ENCODE measurements at places on chromosomes 5 and 9.

DNA sequence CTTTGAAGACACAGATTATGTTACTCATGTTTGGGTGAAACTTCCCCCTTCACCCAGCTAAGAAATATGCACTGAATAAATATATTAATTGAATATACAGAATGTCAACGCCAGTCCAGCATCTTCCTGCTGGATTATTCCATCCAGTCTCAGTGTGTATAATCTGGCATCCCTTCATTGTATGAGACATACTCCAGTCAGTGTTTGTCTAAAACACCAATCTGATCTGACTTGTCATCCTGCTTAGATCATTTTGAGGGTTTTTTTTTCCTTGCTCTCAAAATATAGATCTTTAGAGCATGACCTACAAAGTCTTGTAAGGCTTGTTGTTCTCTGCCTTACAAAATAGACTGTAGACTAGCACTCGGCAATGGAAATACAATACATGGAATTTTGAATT is 195.1 kb downstream of the SMARCA2 start:
- H3K4me1 ChIP-seq: no peaks in the 10 kb centered on the region
- H3K4me3 ChIP-seq: no peak overlapping the region
- no peaks in the 10 kb centered on the region for H3K27me3 ChIP-seq

DNA sequence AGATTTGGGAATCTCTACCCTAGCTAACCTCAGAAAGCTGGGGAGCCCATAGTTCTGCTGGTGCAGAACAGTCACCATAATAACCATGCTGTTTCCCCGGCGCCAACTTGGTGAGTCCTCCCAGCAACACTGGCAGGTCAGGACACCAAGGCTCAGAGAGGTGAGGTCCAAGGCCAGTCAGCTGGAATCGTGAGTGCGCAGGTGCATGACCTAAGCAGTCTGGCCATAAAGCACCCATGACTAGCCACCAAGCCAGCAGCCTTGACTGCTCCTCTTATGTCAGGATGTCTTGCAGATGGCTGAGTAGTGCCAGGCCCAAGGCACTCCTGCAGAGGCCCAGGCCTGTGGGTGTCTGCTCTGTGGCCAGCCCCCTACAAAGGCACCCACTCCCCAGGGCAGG is 2.6 kb downstream of the RNF44 start:
- H3K4me1 ChIP-seq: peaks cover 54% of the 10 kb centered on the region
- peak overlapping the region; percentile 81 for H3K4me3 ChIP-seq
- peak overlapping the region; percentile 96 for H3K27ac ChIP-seq
- peaks cover 28% of the 10 kb centered on the region for H3K36me3 ChIP-seq
- no peak for DNase-seq

DNA sequence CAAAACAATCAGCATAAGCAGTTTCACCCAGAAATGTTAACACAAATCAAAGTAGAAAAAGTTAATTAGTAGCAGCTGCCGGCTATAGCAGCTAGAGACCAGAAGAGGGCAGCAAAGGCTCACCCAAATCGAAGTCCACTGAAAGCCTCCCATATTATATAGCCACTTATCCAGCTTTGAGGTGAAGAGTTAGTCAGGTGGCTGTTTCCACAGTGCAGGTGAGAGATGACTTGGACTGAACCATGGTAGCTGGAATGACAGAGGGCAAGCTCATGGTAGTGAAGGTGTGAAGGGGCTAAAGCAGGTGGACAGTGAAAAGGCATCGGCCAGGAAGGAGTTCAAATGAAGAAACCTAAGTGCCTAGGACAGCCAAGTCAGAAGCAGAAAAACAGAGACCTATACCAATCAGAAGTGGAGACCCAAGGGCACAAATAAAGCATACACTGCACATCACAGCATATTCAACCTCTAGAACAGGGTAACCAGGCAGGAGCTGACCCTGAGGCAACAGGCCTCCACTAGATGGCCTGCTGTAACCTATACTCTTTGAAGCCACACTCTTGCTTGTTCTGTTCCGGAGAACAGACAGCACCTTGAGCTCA is 7.2 kb upstream of the RNF38 start:
- H3K36me3 ChIP-seq: no peaks in the 10 kb centered on the region
- H3K27me3 ChIP-seq: no peaks in the 10 kb centered on the region
- H3K4me1 ChIP-seq: peaks cover 4% of the 10 kb centered on the region
- H3K4me3 ChIP-seq: no peak overlapping the region
- DNase-seq: no peak
- H3K27ac ChIP-seq: no peak overlapping the region

DNA sequence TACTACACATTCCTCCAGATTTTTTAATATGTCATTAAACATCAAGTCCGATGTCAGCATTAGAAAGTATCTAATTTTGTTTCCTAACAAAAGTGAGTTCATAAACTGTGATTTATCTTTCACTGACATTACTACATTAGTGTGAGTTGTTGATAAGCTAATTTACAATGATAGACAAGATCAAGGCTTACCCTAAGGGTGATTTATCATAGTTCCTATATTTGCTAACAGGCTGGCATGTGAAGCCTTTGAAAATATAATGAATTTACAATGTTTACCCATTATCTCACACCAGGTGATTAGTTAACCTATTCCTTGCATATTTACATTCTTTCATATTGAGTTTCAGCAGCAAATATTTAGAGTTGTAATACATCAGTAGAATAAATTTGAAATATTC is 1096.9 kb upstream of the NUDT12 start:
- H3K36me3 ChIP-seq: no peaks in the 10 kb centered on the region
- H3K4me1 ChIP-seq: no peaks in the 10 kb centered on the region
- H3K27ac ChIP-seq: no peak overlapping the region
- DNase-seq: no peak
- no peak overlapping the region for H3K4me3 ChIP-seq
- no peaks in the 10 kb centered on the region for H3K27me3 ChIP-seq

- DNase-seq: no peak
- H3K4me3 ChIP-seq: no peak overlapping the region
- H3K27me3 ChIP-seq: no peaks in the 10 kb centered on the region
- peaks cover 22% of the 10 kb centered on the region for H3K36me3 ChIP-seq
- H3K4me1 ChIP-seq: peaks cover 11% of the 10 kb centered on the region
These were observed 23.1 kb upstream of the CATSPER3 start for GRCh38 chr5:134944630-134945029.

DNA sequence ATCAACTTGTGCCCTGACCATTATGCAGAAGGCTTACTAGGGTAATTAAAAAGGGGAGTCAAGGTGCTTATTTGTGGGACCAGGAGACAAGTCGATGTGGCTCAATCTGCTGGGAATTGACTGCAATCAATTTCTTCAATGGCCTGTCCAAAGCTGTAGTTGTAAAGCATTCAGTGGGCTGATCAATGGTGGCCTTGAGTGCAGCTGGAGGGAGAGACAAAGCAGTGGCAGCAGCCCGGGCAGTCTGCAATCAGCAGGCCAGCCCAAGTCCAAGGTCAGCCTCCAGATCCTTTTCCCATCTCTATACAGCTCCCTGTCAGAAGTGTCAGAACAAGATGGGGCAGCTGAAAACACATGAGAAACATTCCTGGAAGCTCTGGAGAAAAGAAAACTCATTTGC is 51.0 kb upstream of the BRINP1 start:
- H3K27me3 ChIP-seq: no peaks in the 10 kb centered on the region
- H3K4me1 ChIP-seq: no peaks in the 10 kb centered on the region
- no peak for DNase-seq
- H3K36me3 ChIP-seq: no peaks in the 10 kb centered on the region
- no peak overlapping the region for H3K4me3 ChIP-seq
- no peak overlapping the region for H3K27ac ChIP-seq

DNA sequence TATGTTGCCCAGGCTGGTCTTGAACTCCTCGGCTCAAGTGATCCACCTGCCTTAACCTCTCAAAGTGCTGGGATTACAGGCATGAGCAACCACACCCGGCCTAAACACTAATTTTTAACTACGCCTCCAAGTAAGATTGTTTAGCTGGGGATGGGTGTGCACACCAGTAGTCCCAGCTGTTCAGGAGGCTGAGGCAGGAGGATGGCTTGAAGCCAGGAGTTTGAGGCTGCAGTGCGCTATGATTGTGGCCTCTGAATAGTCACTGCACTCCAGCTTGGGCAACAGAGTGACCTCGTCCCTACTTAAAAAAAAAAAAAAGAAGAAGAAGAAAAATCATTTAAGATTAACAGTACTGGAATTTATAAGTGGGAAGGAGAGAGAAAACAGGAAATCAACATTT is 90.8 kb upstream of the NR5A1 start:
- H3K27me3 ChIP-seq: no peaks in the 10 kb centered on the region
- H3K36me3 ChIP-seq: no peaks in the 10 kb centered on the region
- H3K27ac ChIP-seq: no peak overlapping the region
- DNase-seq: no peak
- H3K4me3 ChIP-seq: no peak overlapping the region

DNA sequence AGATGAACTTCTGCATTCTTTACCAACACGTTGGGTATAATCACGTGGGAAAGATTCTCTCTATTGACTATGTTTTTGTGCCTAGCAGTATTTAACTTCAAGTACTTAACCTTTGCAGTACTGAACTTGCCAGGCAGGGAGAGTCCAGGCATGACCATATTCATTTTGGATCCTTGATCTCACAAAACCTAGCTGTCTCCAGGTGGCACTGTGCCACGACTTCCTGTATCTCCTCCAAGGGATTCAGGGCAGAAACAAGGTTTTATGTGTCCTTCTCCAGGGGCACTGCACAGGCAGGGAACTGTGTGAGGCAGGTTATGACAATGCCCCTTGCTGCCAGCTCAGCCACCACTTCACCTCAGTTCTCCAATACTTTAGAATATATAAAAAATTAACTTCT is 11.7 kb upstream of the IFNA5 start:
- H3K27ac ChIP-seq: no peak overlapping the region
- H3K4me3 ChIP-seq: no peak overlapping the region
- DNase-seq: no peak
- H3K27me3 ChIP-seq: no peaks in the 10 kb centered on the region

- H3K27ac ChIP-seq: no peak overlapping the region
- no peak for DNase-seq
- H3K4me3 ChIP-seq: no peak overlapping the region
- no peaks in the 10 kb centered on the region for H3K4me1 ChIP-seq
These were observed 37.1 kb upstream of the PRUNE2 start for GRCh38 chr9:76943054-76943453.

DNA sequence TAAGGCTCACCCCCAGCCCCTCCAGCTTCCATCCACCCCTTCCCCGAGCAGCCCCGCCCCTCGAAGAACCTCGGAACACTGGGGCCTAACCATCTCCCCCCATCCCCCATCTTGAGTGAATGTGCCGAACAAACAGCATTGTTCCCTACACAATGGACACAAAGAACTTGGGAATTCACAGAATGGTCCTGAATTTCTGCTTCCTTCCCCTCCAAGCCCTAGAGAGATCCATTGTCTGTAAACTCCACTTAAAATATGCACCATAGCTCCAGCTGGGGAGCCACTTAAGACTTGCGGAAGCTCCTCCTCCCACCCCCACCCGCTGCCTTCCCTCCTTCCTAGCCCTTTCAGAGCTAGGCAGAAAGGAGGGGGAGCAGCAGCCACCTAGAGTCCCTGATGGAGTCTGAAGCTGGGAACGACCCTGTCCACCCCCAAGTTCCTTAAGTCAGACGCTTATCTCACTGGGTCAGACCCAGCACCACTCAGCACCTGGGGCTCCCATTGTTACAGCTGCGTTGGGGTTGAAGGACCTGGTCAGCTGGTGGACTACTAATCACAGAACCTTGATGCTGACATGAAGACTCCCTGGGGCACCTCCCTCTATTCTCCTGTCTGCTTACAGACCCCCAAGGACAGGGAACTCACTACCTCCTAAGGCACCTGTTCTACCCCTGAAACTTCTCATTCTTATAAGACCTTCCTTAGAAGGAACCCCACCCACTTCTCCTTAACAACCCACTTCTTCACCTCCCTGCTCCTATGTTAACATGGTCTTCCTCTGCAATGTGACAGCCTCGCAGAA is 61.4 kb downstream of the PCDH1 start:
- H3K4me3 ChIP-seq: no peak overlapping the region
- no peaks in the 10 kb centered on the region for H3K27me3 ChIP-seq
- H3K36me3 ChIP-seq: no peaks in the 10 kb centered on the region
- DNase-seq: no peak

DNA sequence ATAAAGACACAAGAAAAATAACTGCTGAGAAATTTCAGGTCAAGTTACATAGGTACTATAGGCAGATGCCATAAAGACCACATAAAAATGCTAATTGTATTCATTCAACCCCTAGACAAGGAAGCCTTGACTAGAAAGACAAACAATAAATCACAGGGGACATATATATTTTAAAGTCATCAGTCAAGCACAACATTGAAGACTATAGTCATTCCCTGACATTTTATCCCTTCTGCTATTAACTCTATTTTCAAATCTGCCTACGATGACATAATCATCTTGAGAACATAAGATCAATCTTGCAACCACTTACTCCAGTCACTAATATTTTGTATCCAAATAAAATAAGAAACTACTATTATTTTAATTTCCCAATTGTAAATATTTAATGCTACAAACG is 38.3 kb downstream of the FAM13B start:
- DNase-seq: no peak
- H3K27ac ChIP-seq: no peak overlapping the region
- no peaks in the 10 kb centered on the region for H3K27me3 ChIP-seq
- no peaks in the 10 kb centered on the region for H3K36me3 ChIP-seq

GRCh38 chr9:38687389-38687842 is 32.5 kb downstream of the FAM240B start:
- no peak for DNase-seq
- H3K4me3 ChIP-seq: peak overlapping the region; percentile 53

GRCh38 chr5:1669276-1670155 is 130.1 kb downstream of the MRPL36 start:
- no peak for DNase-seq
- H3K4me3 ChIP-seq: no peak overlapping the region
- no peaks in the 10 kb centered on the region for H3K36me3 ChIP-seq
- H3K27ac ChIP-seq: no peak overlapping the region

- H3K27me3 ChIP-seq: no peaks in the 10 kb centered on the region
- H3K27ac ChIP-seq: no peak overlapping the region
- H3K4me3 ChIP-seq: no peak overlapping the region
- H3K4me1 ChIP-seq: peaks cover 22% of the 10 kb centered on the region
- H3K36me3 ChIP-seq: peaks cover 75% of the 10 kb centered on the region
These were observed 74.8 kb downstream of the PSMB7 start for GRCh38 chr9:124340219-124341069.

GRCh38 chr5:54081415-54081814 is 229.0 kb downstream of the ARL15 start:
- H3K4me1 ChIP-seq: no peaks in the 10 kb centered on the region
- DNase-seq: no peak
- H3K36me3 ChIP-seq: no peaks in the 10 kb centered on the region
- H3K27ac ChIP-seq: no peak overlapping the region
- H3K27me3 ChIP-seq: no peaks in the 10 kb centered on the region

- H3K4me1 ChIP-seq: no peaks in the 10 kb centered on the region
- H3K4me3 ChIP-seq: no peak overlapping the region
- H3K27me3 ChIP-seq: no peaks in the 10 kb centered on the region
These were observed 1236.0 kb downstream of the MAT2B start for GRCh38 chr5:164741376-164741775.

DNA sequence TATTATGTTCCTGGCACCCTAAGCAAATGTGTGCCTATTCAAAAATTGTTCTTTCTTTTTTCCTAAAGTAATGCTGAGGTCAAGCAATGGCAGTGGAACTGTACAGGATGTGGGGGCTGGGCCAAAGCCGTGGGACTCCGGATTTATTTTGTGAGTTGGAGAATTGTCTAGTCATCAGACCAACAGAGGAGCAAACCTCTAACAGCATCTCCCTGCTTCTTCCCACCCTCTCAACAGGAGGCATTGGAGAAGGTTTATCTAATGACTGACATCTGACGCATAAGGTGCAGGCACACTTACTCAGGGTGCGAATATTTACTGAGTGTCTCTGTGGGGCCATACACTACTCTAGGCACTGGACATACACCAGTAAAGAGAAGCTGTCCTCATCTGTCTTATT is 38.6 kb downstream of the MARCHF11 start:
- no peak overlapping the region for H3K4me3 ChIP-seq
- no peaks in the 10 kb centered on the region for H3K4me1 ChIP-seq
- no peaks in the 10 kb centered on the region for H3K36me3 ChIP-seq

Data from esophagus squamous epithelium (tissue), 5 donors.